Pulmonary artery endothelial cell (primary cell): ENCODE measurements at places on chromosomes 3 and 15. TPM values are rescaled to one million over a fixed set of nuclear protein-coding genes. Genes with fewer than 3 reads are reported as not detected.

The ACAN gene
- under 0.01 TPM in 1 of 2 replicates, not detected in the other for total RNA-seq

DNA sequence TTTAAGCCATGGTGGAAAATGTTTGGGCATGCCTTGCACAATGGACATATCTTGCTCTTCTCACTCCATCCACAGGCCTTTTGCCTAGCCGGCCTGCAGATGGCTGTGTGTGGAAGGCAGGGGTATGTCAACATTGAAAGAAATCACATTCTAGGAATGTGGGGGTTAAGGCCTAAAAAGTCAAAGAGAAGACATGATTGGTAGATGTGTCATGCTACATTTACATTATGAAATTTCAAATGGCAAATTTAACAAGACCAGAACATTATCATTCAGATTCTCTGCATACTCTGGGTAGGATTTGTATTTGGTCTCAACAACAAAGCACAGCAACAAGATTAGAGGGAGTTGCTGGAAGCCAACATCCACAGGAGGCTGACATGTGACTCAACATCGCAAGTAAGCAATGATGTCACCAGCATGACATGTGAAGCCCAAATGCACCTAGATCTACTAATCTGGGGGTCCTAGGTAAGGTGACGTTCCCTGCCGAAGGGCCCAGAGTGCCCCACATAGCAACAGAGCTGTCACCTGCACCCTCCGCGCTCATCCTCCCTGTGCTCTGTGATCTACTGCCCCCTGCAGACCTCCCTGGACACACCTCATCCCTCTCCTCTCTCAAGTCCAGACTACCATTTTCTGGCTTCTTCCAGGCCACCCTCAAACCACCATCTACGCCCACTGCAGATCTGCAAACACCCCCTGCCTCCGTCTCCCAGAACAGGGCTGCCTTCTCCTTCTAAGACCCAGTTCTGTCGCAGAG lies 39.4 kb downstream of the CLDN18 start:
- DNase-seq = no peak

GRCh38 chr15:70348226-70348543 lies 250.5 kb upstream of the TLE3 start:
- no peak for DNase-seq

DNA sequence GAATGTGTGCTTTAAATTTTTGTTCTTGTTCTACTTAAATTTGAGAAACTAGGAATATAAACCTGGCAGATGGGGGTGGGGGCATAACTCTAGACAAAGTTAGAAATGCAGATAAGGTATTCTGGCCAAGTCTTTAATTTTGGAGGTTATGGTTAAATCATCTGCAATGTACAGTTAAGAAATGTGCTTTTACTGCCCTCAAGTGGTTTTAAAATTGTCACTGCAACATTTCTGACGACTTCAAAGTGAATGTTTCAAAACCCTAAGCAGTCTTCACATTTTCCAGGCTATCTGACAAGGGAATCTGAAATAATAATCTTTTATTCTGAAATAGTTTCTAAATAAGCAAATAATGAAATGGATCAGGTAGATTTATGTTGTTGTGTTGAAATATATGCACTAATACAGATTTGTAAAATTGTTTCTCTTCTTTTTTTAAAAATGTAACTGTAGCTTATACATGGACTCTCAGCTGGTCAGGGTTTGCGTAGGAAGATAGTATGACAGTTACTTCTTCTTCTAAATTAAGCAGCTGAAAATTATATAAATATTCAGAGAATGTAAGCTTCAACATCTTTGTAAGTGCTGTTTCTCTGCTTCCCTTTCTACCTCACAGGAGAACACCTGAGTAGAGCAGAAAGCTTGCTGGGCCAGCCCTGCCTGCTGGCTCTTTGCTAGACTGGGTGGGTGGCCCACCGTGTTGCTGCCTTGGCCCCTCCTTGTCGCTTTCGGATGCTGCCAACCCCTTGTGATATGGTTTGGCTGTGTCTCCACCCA lies 45.0 kb downstream of the SUCNR1 start:
- no peak for DNase-seq

DNA sequence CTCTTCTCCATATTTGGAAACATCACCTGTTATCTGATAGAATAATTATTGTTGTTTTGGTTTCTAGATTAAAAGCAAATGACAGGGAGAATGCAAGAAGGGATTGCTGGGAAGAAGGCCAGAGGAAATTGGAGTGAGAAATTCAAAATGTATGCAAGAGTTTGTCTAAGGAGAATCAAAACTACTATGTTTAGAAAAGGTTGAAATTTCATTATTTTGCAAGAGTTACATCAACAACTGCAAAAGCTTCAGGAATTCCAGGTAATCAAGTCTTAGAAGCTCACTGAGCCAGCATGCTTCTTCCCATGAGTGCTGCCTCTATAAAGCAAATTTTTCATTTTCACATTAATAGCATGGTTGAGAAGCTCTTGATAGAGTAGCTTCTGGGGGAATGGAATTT lies 177.2 kb upstream of the GBE1 start:
- DNase-seq = no peak

DNA sequence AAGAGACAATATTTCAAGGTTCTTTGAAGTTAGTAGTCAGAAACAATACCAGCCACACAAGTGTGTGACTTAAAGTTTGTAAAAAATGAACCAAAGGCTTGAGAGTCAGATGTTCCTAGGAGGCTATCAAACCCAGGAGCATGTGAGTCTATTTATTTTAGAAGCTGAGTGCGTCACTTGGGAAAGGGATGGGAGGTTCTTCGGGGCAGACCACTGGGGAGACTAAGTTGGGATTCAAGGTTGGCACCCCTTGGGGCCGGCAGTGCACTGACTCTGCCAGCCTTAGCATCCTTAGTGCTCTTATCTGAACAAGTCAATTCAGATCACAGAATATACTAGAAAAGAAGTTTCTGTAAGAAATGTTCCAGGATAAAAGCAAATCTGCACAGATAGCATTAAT lies 50.1 kb upstream of the POLR2M start:
- DNase-seq = no peak

DNA sequence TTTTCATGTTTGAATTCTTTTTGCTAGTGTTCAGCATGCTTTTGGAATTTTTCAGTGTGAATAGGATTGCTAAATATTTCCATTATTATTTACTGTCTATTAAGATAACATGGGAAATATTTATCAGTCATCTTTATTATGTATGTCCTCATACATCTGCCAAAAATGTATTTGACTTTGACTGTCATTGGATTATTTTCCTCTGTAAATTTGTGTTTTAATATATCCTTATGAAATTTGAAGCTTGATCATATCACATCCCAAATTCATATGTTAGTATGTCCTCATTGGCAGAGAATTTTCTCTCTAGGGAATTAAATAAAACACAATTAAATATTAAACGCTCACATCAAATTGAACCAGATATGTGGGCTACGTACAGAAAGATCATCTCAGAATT lies 32.3 kb upstream of the TRPC1 start:
- no peak for DNase-seq

The IGDCC3 gene
- not detected in 2 replicates for total RNA-seq

DNA sequence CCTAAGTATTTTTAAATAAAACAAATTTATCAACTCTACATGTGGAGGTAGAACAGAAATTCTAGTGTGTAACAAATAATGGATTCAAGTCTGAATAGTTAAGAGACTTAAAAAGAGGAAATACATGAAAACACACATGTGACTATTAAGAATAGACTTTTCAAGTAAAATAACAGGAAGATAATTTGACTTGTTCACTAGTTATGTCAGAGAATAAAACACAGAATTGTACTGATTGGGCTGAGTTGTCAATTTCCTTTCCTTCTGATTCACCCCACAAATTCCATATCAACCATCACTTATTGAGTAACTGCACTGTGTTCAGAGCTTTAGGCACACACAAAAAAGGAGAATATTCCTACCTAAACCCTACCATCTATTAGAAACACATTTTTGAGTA lies 557.2 kb downstream of the TUSC7 start:
- no peak for DNase-seq
